Stomach (tissue), 19 donors: ENCODE measurements at places on chromosomes 3 and 15. TPM values are rescaled to one million over a fixed set of nuclear protein-coding genes. Genes with fewer than 3 reads are reported as not detected.

- no peak overlapping the region for H3K27ac ChIP-seq
- no peak overlapping the region for H3K4me3 ChIP-seq
- H3K27me3 ChIP-seq: no peaks in the 10 kb centered on the region
- H3K4me1 ChIP-seq: peaks cover 7% of the 10 kb centered on the region
- peaks cover 25% of the 10 kb centered on the region for H3K36me3 ChIP-seq
- no peak for DNase-seq
Measured at GRCh38 chr15:56699743-56700142, 33.6 kb downstream of the ZNF280D start.

CKMT1A gene
- total RNA-seq: 0.89 TPM

CD80 gene
- total RNA-seq: 9.9 TPM

GRCh38 chr3:126103121-126104027 is 19.4 kb upstream of the SLC41A3 start:
- DNase-seq: no peak
- H3K27me3 ChIP-seq: no peaks in the 10 kb centered on the region
- H3K4me1 ChIP-seq: peaks cover 14% of the 10 kb centered on the region
- H3K36me3 ChIP-seq: no peaks in the 10 kb centered on the region
- H3K4me3 ChIP-seq: no peak overlapping the region

- DNase-seq: no peak
- no peaks in the 10 kb centered on the region for H3K36me3 ChIP-seq
- H3K27me3 ChIP-seq: no peaks in the 10 kb centered on the region
- no peak overlapping the region for H3K27ac ChIP-seq
Measured at GRCh38 chr15:43511012-43511885, 6.2 kb upstream of the MAP1A start.

DNA sequence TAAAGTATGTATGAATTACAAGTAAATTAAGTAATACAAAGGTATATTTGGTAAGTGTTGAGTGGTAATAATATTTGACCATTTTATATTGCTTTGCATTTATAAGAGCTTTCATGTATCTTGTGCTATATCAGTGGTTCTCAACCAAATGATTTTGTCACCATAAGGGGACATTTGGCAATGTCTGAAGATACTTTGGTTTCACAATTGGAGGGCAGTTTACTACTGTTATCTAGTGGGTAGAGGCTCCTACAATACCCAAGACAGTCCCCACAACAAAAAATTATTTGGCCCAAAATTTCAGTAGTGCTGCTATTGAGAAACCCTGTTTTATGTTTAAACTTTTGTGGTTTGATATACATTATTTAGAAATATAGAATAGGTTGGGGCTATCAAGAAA is 14.6 kb downstream of the TRPC1 start:
- H3K36me3 ChIP-seq: no peaks in the 10 kb centered on the region
- H3K27ac ChIP-seq: no peak overlapping the region
- no peaks in the 10 kb centered on the region for H3K4me1 ChIP-seq
- H3K4me3 ChIP-seq: no peak overlapping the region
- H3K27me3 ChIP-seq: no peaks in the 10 kb centered on the region

DNA sequence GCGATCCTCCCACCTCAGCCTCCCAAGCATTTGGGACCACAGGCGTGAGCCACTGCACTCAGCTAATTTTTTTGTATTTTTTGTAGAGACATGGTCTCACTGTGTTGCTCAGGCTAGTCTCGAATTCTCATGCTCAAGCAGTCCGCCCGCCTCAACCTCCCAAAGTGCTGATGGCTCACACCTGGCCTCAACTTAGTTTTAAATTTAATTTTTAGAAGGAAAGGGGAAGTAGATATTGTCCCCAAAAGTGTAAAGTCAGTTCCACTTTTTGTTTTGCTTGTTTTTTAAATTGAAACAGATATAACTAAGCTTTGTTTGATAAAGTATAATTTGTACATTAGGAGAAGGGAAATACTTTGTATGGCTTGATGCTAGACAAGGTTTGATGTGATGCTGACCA is 31.3 kb upstream of the NFKBIZ start:
- no peak overlapping the region for H3K4me3 ChIP-seq
- peaks cover 7% of the 10 kb centered on the region for H3K4me1 ChIP-seq
- DNase-seq: no peak
- H3K27me3 ChIP-seq: no peaks in the 10 kb centered on the region

CCDC12 gene
- total RNA-seq: 38.4 TPM

DNA sequence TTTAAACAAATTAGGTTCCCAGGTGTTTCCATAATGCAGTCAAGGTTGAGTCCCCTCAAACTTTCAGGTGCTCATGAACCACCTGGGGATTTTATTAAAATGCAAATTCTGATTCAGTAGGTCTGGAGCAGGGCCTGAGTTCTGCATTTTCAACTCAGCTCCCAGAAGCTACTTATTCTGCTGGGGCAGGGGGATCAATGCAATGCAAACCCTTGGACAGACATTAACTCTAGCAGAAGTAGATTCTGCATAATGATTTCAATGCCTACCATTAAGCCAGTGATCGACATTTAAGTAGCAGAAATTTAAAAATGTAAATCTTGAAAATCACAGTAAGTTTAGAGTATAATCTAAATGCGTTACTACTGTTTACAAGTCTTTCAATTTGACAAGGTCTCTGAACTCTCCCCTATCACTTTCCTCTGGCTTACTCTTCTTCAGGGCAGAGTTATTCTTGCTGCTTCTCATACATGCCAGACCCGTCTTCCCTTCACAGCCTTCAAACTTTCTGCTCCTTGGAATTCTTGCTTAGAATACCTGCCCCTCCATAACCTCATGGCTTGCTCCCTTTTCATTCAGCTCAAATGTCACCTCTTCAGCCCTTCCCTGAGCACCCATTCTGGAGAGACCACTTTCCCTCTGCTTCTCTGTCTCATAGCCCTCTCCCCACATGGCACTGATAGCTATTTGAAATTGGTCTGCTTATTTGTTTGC is 19.3 kb upstream of the DPPA4 start:
- DNase-seq: no peak
- H3K27ac ChIP-seq: no peak overlapping the region
- no peaks in the 10 kb centered on the region for H3K36me3 ChIP-seq
- H3K4me1 ChIP-seq: no peaks in the 10 kb centered on the region
- no peaks in the 10 kb centered on the region for H3K27me3 ChIP-seq
